Activated naive CD4-positive, alpha-beta T cell treated with anti-CD3 and anti-CD28 coated beads, Interleukin-2, amount 10 ng/mL, durations not matched to agents 7 days and 5 days (primary cell): ENCODE measurements at places on chromosomes 3 and 15.
A peak's percentile ranks its signal among the peaks of the same experiment; 100 is the strongest.

- no peak for DNase-seq
Observed at GRCh38 chr3:126287171-126287535, 70.1 kb downstream of the KLF15 start.

- DNase-seq = no peak
Observed at GRCh38 chr15:85492406-85492805, 112.0 kb downstream of the AKAP13 start.

- DNase-seq = no peak
Observed at GRCh38 chr3:168862466-168862865, 766.7 kb upstream of the GOLIM4 start.

DNA sequence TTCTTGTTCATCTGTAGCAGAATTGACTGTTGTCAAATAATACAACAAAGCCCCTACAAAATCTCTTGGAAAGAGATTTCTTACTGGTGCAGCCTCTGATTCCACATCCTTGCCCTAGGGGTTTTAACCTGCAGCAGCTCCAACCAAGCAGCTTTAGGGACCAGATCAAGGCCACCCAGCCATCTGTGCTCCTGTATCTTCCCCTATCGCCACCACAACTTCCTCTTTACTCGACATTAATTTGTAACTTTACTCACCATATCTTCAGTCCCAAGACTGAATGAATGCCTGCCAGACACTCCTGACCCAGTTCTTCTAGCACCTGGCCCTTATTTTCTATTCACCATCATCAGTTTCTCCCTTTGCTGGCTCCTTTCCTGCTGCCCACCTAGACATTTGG lies 156.6 kb upstream of the IL12A start:
- no peak for DNase-seq

- DNase-seq = no peak
Observed at GRCh38 chr3:101996832-101997231, 147.5 kb downstream of the NFKBIZ start.

DNA sequence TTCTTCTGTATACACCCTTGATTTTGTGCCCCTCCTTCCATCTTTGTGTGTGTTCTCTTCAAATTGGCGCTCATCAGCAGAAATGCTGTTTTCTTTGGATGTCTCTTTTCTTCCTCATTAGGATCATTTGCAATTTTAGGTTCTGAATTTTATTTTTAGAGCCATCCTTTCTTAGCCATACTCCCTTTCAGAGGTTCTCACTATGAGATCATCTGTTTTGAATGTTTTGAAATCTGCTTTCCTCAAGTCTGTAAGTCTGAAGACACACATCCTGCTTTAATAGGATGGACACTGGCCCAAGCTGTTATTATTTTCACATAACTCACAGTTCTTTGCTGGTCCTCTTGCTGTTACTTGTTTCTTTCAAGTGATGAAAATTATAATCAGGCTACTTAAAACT lies 124.8 kb downstream of the BDH1 start:
- DNase-seq = no peak

DNA sequence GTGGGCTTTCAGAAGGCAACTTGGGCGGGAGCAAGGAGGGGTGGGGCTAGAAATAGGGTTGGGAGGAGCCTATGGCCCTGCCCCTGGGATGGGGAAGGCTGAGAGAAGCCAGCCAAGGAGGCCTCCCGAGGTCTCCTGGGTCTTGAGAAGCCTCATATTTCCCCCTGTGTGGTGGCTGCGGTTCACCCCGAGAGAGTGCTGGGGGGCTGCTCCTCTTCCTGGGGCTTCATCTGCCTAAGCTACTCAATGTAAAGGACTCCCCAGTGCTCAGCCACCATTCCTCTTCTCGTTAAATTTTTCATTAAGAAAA lies 174.3 kb downstream of the SMAD6 start:
- DNase-seq = no peak

- DNase-seq = no peak
Observed at GRCh38 chr3:23723930-23724329, 81.8 kb upstream of the UBE2E1 start.

- no peak for DNase-seq
Observed at GRCh38 chr3:71805199-71805598, 20.3 kb upstream of the PROK2 start.

DNA sequence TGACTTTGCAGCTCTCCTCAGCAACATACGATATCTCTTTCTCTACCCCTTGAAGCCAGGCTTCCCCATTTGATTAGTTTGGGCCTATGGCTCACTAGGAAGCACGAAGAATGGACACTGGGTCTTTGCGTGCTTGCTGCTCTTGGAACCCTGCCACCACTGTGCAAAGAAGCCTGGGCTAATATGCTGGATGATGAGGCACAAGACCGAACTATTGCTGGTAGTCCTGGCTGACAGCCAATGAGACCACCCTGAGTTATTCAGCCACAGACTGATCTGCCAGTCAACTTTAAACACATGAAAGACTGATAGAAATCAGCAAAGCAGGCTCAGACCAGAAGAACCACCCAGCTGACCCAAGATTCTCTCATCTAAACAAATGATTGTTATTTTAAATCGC lies 250.3 kb downstream of the CBLB start:
- no peak for DNase-seq

DNA sequence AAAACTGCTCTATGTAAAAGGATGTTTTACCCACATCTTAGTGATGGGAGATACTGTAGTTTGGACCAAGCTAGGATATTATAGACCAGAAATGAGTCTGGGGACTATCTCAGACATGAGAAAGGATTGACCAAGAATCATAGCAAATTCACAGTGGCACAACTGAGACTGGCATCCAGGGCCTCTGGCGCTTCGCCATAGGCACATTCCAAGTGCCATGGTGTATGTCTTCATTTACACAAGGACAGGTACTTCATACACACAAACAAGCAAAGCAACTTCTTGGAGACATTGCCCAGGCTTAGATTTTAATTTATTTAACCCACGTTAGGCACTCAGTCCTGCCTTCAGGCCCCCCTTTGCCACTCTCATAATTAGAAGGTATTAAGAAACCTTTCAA lies 28.9 kb downstream of the CACNA1D start:
- DNase-seq = no peak

DNA sequence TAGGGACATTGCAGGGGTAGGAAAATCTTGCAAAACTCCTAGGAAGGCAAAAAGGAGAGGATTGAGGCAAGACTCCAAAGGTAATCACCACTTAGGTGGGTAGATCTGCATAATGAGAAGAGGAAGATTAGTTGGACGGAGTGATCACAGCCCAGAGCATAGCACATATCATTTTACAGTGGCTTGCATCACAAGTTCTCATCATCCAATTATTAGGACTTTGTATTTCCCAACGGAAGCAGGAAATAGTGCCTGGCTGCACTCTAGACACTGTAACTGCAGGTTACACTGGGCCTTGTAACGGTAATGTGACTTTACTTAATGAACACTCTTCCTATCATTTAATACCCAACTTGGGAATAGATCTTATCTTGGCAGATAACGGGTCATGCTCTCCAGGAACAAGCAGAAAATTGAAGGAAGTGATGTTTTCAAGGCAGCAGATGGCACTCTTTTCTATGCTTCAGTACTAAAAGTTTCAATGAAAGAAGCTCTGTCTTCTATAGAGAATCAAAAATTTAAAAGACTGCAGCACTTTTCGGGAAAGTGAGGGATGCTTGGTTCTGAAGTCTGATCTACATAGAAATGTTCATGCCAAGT lies 101.9 kb upstream of the KCNMB2 start:
- DNase-seq = no peak

GRCh38 chr15:74789171-74789631 lies 7.3 kb downstream of the CSK start:
- DNase-seq = peak; percentile 70

GRCh38 chr3:14555835-14556234 lies 15.7 kb upstream of the GRIP2 start:
- DNase-seq = no peak

DNA sequence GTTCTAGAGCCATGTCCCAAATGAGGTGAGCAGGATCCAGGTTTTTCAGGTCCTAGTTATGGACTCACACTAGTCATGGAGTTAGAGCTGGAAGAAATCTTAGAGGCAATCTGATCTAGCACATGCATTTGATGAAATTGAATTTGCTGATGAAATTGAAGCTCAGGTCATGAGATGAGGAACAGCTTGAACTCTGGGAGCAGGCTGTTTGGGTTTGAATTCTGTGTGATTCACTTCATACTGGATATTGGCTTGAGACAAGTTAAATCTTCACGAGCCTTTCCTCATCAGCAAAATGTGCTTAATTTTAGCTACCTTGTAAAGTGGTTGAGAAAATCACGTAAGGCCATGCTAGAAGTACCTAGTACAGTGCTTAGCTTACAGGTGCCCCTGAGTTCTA lies 33.5 kb upstream of the PARL start:
- no peak for DNase-seq

- no peak for DNase-seq
Observed at GRCh38 chr3:14162178-14162577, 16.2 kb downstream of the XPC start.

DNA sequence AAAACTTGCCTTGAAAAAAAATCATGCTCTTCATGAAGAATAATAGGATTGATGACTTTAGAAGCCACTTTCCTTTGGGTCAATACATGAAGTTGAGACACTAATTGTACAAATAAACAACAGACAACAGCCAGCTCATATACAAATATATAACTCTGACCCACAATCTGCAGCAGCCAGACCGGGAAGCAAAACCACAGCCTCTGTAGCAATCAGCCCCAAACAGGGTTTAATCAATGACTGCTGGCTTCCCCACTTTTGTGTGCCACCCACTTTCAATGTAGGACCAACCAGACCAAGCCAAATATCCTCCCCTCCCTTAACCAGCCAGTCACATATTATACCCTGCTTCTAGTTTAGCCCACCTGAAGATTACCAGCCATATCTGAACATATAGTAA lies 39.0 kb downstream of the IFT57 start:
- no peak for DNase-seq

GRCh38 chr15:87736401-87736800 lies 520.1 kb downstream of the NTRK3 start:
- DNase-seq = no peak

DNA sequence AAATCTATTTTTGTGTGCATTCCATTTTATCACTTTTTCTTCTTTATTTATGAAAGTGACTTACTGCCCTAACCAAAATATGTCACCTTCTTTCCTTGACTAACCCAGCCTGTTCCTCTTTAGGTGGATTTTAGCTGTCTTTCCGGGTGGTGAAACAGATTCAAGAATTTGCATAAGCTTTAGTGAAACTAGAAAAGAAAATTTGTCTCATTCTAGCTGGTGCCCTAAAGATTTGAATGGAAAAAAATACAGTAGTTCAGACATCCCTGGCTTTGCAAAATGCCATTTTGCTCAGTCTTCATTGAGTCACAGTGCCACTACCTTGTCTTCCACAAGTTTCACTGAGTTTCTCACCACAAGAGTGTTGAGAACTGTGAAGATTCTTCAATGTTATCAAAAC lies 28.2 kb upstream of the CCDC50 start:
- no peak for DNase-seq

- no peak for DNase-seq
Observed at GRCh38 chr3:147113293-147114044, 292.9 kb downstream of the ZIC4 start.

GRCh38 chr3:117409701-117410459 lies 700.3 kb downstream of the TUSC7 start:
- DNase-seq = no peak

DNA sequence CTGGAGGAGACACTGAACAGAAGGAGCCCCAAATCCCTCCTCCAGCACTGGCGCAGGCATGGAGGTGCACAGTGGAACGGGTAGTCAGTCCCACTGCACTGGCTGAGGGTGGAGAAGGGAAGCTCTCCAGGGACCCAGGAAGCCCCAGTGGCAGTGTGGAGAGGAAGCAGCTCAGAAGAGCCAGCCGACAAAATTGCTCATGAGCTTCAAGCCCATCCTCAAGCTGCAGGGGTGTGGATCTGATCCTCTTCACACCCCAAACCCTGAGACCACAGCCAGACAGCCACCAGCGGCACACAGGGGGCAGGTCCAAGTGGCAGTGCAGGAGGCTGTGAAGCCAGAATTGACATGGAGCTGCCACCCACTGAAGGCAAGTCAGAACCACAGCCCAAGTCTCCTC lies 32.1 kb downstream of the CYFIP1 start:
- no peak for DNase-seq

GRCh38 chr3:187827723-187828122 lies 82.5 kb upstream of the BCL6 start:
- DNase-seq = no peak

DNA sequence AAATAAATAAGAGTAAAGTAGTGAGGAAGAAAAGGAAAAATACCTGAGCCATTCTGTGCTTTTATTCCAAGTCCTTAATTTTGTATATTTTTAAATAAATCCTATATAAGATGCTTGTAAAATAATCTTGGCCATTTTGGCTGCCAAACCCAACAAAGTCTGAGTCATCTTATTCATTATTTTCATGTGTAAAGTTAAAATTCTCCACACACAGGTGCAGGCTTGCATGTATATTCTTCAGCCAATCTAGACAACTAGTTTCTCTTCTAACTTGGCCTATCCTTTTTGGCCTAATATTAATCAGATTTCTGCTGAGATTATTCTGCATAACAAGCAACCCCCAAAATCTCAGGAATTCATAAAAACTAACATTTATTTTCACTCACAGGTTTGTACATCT lies 189.8 kb upstream of the ATP11B start:
- no peak for DNase-seq

- DNase-seq = no peak
Observed at GRCh38 chr3:158718490-158719170, 13.6 kb downstream of the RARRES1 start.

- DNase-seq = peak; percentile 29
Observed at GRCh38 chr3:179898024-179898423, 138.7 kb downstream of the PEX5L start.

DNA sequence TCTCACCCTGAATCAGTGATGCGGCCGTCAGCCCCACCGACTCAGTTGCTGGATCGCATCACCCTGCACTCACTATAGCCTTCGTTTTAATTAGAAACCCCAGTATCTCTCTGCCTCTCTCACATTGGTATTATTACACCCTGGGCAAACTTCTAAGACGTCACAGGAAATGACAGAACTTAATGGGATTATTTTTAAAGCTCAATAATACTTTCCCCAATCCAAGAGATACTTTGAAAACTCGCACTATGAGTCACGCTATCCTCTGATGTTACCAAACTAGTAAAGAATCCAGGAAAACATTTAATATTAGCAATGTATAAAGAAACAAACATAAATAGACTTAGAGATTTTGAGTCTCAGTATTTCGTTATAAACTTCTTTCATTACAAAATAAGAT lies 36.6 kb downstream of the RUBCN start:
- DNase-seq = no peak

GRCh38 chr3:117873249-117873600 lies 1161.4 kb downstream of the IGSF11 start:
- no peak for DNase-seq

DNA sequence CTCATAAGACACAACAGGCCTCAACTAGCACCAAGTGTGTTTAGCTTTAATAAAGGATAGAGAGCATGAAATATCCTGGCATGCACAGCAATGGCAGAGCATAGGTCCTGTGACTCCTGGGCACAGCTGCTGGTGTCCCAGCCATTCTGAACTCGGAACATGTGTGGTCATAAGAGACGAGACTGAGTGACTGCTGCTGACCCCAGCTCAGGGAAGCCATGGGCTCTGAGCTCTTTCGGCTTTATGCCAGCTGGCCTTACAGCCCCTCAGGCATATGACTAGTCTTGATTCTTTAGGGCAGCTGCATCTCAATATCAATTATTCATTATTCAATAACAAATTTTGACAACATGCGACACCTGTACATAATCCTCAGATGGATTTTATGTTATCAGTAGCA lies 62.4 kb upstream of the TOPAZ1 start:
- no peak for DNase-seq
